Vagina (tissue), 2 donors: ENCODE measurements at places on chromosomes 7 and 10.
A peak's percentile ranks its signal among the peaks of the same experiment; 100 is the strongest.

DNA sequence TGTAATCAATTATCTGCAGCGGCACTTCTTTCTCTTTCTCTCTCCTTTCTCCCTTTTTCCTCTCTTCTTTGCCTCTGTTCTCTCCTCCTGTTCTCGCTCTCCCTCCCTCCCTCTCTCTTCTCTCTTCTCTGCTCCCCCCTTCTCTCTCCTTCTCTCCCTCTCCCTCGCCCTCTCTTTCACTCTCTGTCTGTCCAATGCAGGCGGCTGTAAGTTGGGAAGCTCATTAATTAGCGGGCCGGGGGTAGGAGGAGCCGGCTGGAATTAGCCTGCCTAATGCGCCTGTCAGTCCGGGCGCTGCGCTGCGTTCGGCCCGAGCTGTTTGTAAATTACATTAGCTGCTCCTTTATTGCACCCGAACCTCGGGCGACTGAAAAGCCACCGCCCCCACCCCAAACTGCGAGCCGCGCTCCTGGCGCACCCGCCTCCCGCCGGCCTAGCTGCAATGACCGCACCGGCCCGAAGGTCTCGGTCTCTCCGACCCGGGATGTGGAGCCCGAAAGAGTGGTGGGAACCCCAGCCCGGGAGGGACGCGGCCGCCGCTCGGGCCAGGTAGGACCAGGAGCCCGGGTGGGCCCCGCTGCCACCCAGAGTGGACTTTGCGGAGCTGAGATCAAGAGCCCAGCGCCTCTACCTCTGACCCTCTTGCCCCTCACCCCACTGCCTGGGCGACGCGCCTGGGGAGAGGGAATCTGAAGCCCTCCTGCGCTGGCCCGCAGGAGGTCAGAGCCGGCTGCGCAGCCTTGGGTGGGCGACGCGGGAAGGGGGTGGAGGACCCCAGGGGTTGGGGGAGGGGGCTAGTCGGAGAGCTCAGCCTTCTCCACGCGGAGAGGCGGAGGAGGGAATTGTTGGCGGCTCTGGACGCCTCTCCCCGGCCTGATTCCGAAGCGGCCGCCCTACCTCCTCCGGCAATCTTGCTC lies at the start of gene LBX1:
Gene LBX1, minus strand, starts transcription at position 198 of the 917 bp plus-strand sequence. CDS start 648 bp downstream, outside the sequence.
- peaks cover 53% of the 10 kb centered on the region for H3K27me3 ChIP-seq
- H3K4me1 ChIP-seq = peaks cover 57% of the 10 kb centered on the region
- no peak within 1 kb of the TSS for H3K27ac ChIP-seq
- H3K36me3 ChIP-seq = no peaks in the 10 kb centered on the region
- DNase-seq = no peak

- no peak for DNase-seq
- no peak overlapping the region for H3K4me3 ChIP-seq
- no peak overlapping the region for H3K27ac ChIP-seq
- H3K36me3 ChIP-seq = no peaks in the 10 kb centered on the region
Observed at GRCh38 chr7:20236790-20237189, 19.6 kb upstream of the MACC1 start.

DNA sequence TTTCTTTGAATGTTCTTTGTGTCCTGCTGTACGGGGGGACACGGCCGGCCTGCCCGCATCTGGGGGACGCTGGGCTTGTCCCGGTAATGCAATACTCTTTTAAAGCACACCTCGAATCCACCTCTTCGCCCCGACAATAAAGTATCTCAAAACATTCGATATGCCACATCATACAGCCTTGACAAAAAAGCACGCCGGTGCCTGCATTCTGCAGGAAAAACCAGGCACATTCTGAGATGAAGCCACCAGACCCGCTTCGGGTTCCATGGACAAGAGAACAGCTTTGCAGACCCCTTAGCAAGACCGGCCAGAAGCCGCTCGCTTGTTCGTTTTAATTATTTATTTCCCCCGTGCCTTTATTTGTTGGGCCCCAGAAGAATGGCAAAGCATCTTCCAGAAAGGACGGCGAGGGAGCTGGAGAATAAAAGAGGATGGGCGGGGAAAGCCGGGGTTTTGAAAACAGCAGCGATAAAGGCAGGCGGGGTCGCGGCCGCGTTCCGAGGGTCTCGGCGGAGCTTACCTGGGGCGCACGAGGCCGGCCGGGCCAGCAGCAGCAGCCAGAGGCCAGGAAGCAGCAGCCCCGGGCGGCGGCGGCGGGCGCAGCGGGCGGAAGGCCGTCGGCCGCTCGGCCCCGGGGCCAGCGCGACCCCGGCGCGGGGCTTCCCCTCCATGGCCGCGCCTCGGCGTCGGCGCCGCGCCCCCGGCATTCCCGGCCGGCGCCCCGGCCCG lies 462 bp downstream of the KIAA1549 start:
- peaks cover 19% of the 10 kb centered on the region for H3K4me1 ChIP-seq
- no peaks in the 10 kb centered on the region for H3K36me3 ChIP-seq
- no peak overlapping the region for H3K27ac ChIP-seq
- H3K4me3 ChIP-seq = peak overlapping the region; percentile 81
- no peak for DNase-seq
- no peaks in the 10 kb centered on the region for H3K27me3 ChIP-seq

DNA sequence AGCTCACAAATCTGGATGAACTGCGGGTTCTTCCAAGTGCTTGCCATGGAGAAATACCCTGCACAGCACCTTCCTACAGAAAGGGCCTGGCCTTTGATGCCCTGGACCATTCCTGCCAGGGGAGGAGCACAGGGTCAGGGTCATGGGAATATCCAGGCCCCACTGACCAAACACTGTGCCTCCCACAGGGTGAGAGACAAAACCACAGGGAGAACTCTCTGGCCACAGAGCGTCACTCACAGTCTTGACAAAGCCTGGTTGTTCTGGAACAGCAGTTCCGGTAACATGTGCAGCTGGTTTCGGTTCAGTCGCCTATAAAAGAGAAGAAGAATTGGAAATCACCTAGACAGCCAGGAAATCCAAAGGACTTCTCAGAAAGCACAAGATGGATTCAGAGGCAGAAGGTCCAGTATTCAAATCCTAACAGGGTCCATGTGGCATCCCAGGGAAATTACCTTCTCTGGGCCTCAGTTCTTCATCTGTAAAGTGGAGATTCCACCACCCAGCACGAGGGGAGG lies 28.1 kb downstream of the SLIT1 start:
- no peak overlapping the region for H3K4me3 ChIP-seq
- no peak overlapping the region for H3K27ac ChIP-seq

DNA sequence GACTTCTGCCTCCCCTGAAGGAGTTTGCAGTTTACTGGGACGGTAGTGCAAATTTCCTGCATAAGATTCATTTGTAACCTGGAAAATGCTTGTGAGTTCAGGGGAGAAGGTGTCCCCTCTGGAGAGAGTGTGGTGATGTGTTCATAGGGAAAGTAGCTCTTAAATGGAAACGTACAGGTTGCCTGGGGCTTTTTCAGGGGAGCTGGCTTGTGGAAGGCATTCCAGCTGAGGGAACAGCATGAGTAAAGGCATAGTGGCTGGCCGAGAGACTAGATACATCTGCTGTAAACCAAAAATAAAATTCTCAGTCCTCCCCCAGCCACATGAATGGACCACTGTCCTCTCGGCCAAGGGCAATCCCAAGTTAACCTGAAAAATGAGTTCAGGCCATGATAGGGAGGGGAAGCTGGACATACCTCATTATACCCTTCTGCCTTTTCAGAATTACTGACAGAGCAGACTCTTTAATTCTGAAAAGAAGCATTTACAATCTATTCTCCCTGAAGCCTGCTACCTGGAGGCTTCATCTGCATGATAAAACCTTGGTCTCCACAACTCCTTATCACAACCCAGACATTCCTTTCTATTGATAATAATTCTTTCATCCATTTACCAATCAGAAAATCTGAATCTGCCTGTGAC lies 123.7 kb downstream of the GALNT17 start:
- no peaks in the 10 kb centered on the region for H3K27me3 ChIP-seq
- no peak for DNase-seq
- no peaks in the 10 kb centered on the region for H3K4me1 ChIP-seq

DNA sequence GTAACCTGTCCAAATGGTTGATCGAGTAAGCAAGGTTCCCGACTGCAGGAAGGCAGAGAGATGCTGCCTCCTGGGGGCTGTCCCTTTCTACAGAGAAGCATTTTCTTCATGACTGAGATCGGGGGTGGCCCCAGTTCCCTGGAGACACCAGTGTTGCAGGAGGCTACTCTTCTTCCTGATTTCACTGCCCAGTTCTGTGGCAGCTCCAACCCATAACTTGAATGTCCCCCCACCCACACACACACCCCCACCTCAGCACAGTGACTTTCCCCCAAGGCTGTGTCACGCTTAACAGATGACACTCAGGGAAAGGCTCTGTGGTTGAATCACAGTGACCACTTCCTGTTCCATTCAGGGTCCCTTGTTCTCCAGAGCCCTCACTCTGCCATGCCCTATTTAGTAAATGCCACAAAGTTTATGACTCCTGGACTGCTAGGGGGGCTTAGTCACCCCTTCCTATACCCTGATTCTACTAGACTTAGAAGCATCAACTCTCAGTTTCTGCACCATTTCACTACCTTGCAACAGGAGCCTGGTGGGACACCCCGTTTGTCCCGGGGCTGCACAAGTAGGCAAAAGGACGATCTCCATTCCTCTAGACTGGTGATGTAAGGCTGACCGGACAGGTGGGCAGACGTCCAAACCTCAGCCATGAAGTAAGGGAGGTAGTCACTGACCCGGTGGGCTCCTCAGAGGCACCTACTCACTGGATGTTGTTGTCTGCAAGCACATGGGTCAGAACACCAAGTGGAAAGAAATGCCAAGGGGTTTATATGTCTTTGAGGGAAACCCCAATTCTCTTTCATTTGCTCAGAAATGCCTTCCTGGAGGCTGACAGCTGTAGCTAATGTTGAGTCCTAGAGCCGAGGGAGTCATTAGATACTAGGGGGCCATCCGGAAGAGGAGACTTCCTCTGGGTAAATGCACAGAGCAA lies 31.3 kb upstream of the SMC3 start:
- no peak overlapping the region for H3K27ac ChIP-seq
- no peak overlapping the region for H3K4me3 ChIP-seq
- H3K27me3 ChIP-seq = no peaks in the 10 kb centered on the region

GRCh38 chr7:56079450-56080185 lies 13.1 kb downstream of the PHKG1 start:
- no peak for DNase-seq
- peak overlapping the region; percentile 44 for H3K27ac ChIP-seq
- H3K4me1 ChIP-seq = peaks cover 23% of the 10 kb centered on the region
- H3K27me3 ChIP-seq = no peaks in the 10 kb centered on the region
- H3K36me3 ChIP-seq = peaks cover 21% of the 10 kb centered on the region
- H3K4me3 ChIP-seq = no peak overlapping the region

DNA sequence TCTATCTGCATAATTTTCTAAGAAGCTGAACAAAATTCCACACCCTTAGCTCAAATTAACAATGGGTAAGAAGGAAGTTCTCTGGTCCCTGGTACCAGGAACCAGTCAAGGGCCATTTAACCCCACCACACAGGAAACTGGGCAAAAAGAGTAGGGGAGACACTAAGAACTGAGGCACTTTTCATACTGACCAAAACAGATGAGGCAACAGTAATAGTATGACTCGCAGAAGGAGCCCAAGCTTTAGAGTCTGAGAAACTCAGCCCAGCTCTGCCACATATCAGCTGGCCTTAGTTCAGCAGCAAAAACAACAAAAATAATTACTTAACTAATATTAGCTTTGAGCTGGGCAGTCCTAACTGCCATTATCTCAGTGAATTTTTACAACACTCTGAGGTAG lies 221.2 kb downstream of the FAM107B start:
- no peak overlapping the region for H3K27ac ChIP-seq
- H3K4me3 ChIP-seq = no peak overlapping the region
- H3K4me1 ChIP-seq = peaks cover 31% of the 10 kb centered on the region
- no peak for DNase-seq
- no peaks in the 10 kb centered on the region for H3K36me3 ChIP-seq
- no peaks in the 10 kb centered on the region for H3K27me3 ChIP-seq

DNA sequence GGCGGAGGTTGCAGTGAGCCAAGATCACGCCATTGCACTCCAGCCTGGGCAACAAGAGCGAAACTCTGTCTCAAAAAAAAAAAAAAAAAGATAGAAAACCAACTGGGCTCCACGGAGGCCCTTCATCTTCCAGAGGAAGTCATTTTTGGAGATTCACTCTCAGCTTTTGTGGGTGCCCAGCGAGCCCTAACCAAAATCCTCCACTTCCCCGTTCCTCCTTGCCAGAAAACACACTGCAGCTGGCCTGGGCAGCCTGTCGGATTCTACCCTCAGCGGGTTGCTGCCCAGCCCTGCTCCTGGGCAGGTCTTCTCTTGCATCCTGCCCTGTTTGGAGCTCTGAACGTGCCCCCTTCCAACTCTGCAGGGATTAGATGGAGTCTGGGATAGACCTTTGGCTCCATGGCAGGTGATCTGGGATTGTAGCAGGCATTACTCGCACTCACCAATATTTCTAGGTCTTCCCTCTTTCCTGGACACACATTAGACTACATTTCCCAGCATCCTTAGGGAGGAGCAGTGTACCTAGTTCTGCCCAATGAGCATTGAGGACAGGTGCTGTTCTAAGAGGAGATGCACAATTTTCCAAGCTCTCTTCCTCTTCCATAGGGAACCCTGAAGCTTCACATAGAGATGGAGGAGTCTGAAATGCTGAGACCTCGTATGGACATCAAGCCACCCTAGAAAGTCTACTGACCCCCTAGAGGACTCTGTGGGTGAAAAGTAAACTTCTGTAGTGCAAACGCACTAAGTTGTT lies 4.6 kb downstream of the GRID2IP start:
- H3K36me3 ChIP-seq = no peaks in the 10 kb centered on the region
- no peaks in the 10 kb centered on the region for H3K4me1 ChIP-seq
- no peak overlapping the region for H3K4me3 ChIP-seq
- no peaks in the 10 kb centered on the region for H3K27me3 ChIP-seq
- DNase-seq = no peak
- H3K27ac ChIP-seq = no peak overlapping the region

DNA sequence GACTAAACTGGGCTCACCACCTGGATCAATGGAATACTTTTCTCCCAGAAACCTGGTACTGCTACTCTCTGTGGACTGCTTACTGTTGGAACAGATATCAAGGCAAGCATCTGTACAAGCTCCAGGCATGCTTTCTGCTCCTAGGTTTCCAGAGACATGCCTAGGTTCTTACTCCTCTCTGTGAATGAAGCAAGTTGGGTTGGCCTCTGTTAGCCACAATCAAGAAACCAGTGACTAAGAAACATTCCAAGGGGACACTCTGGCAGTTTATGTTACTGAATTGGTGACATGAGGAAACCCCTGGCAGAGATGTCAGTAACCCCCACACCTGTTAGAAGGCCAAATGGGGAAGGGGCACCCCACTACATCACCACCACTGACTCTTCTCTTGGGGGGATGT lies 121.9 kb downstream of the GFRA1 start:
- H3K27me3 ChIP-seq = no peaks in the 10 kb centered on the region
- no peak overlapping the region for H3K4me3 ChIP-seq
- no peak for DNase-seq
- no peak overlapping the region for H3K27ac ChIP-seq
- H3K36me3 ChIP-seq = no peaks in the 10 kb centered on the region
